ENCODE measurements at places on chromosomes 1 and 21.
A peak's percentile ranks its signal among the peaks of the same experiment; 100 is the strongest.

- DNase-seq = no peak
Observed at GRCh38 chr1:52294580-52294979, 71.4 kb downstream of the CC2D1B start.

- peak; percentile 91 for DNase-seq
Observed at GRCh38 chr1:26993237-26994019, at the start of gene TRNP1. TRNP1 (plus strand) TSS chr1:26993692; CDS start chr1:26993787, 95 bp downstream.

GRCh38 chr1:70146488-70146887, 58.9 kb downstream of the LRRC40 start:
- peak; percentile 35 for DNase-seq

GRCh38 chr1:220430586-220430985, 97.3 kb upstream of the MARK1 start:
- no peak for DNase-seq

DNA sequence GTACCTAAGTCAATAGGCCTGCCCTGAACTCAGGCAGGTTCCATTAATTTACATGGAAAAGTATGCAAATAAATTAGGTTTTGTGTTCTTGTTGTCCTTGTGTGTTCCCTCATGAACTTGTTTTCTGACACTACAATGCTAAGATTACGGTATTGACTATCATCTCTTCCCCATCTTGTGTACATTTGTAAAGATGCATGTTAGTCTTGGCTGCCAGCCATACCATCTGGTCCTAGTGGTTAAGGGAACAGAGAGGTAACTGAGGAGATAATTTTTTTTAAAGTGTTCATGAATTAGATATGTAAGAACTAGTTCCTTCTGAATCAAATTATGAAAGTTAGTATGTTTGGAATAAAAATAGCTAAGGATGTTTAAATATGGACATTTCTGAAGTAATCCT, 167.6 kb upstream of the ADAMTS5 start:
- no peak for DNase-seq
